ENCODE measurements at places on chromosomes 7 and 10. TPM values are rescaled to one million over a fixed set of nuclear protein-coding genes. Genes with fewer than 3 reads are reported as not detected.

DNA sequence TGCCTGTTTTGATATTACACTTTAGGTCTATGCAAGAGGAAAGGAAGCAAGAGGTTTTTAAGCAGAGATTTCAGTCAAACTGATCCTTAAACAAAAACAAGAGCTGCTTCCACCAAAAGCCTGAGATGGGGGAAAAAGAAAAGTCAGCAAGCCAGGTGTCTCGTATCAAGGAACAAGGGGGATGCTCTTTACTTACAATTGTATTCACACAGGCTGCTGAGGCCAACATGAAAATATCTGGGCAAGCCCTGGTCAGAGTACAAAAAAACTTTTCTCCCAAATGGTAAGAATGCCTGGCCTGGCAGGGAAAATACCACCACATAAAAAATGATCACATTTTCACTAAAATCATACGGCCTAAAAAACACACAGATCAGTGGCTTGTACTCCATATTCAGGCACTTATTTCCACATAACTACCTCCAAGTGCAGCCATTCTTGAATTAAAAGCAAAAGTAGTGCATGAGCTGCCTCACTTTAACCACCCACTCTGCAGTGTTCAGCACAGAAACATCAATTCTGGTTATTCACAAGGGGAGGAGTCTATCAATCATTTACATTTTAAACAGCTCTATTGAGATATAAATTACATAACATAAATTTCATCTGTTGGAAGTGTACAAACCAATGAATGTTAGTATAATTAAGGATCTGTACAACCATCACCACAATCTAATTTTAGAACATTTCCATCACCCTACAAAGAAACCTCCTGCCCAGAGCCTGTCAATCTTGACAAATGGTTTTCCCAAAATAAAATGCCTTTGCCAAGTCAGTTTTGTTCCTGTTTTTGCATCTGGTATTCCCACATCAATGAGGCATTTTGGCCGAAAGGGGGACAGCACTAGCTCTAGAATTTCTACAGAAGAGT, 70.2 kb downstream of the GRB10 start:
- no peak for DNase-seq

Gene PURB
- 13.2 TPM for total RNA-seq

Gene PSTK
- 4.4 TPM for total RNA-seq

DNA sequence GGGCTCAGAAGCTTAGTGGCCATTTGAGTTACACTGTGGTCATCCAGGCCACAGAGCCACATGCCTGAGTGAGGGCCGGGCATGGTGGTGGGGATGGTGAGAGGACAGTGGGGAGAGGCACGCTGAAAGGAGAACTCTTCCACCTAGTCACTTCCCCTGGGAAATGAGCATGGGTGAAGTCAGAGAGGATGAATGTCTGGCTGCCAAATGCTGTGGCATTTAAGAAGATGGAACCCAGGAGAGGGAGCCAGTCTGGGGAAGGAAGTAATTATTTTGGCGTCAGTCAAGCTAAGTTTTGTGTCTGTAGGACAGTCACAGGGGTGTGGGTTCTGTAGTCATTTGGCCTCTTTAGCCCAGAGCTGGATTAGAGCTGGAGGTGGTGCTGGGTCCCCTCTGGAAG, 86.0 kb upstream of the PODXL start:
- DNase-seq, result no peak

GRCh38 chr7:38382684-38383083, 109.2 kb upstream of the TARP start:
- DNase-seq, result no peak

Gene DNAH11
- total RNA-seq, result 0.39 TPM

DNA sequence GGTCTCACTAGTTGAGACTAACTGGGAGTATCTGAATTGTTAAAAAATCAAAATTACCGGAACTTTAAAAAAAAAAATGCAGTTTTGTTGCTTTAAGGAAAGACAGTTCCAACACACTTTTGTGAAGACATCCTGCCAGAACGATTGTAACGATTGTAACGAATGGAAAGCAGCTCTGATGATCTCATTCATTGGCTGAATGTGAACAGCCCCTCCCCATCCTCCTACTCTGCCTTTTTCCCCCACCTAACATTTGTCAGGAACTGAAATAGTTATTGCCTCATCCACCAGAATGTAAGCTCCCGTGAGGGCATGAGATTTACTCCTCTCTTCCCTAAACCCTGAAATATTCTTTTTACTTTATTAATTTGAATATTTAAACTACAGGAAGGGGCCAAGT, 23.1 kb upstream of the ZC3HAV1L start:
- no peak for DNase-seq

- no peak for DNase-seq
Measured at GRCh38 chr10:126224967-126225671, 163.2 kb downstream of the ADAM12 start.

Gene HIPK2
- total RNA-seq, result 49.5 TPM

DNA sequence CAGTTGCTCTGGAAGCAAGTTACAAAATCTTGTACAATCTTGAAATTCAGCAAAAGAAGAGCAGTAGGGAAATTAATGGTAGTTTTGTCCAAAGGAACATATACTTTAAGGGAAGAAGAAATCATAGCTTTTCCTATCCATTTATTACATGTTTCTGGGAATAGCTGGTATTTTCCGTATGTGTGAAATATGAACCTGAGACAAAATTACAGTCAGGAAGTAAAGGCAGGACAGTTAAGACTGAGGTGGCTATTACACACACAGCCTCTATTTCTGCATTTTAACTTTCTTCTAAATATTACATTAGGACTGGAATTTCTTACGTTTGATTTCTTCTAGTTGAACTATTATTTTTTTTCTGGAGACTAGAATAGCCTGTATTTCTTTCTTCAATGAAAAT, 1197.3 kb downstream of the SORCS3 start:
- no peak for DNase-seq

Gene ATG9B
- total RNA-seq, result 2.1 TPM

Gene FAM25C
- not detected for total RNA-seq

Gene SSC4D
- total RNA-seq, result 1.1 TPM

Gene HYAL4
- not detected for total RNA-seq

GRCh38 chr10:29150010-29150409, 138.9 kb upstream of the LYZL1 start:
- DNase-seq, result no peak

GRCh38 chr7:95485391-95486123, at the start of gene ASB4:
Gene ASB4, plus strand, starts transcription at chr7:95485943. Its CDS starts 29 bp downstream, at chr7:95485972.
- DNase-seq, result no peak

Gene PPP1R17
- not detected for total RNA-seq

Gene CALCR
- 0.10 TPM for total RNA-seq

DNA sequence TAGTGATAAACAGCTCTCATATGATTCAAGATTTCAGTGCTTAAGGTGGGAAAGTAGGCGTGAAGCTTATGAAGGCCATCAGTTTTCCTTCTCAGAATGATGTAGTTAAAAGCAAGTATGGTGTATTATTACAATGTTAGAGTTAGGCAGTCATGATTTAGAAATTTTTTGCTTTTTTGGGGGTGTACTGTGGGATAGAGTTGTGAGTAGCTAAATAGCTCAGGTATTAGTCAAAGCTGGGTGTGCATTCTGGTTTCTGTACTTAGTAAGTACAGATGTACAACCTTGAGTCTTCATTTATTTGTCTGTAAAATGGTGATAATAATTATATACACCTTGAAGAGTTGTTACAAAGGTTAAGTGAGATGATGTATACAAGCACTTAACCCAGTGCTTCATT, 52.2 kb downstream of the R3HCC1L start:
- DNase-seq, result no peak

Gene CCDC71L
- 21.1 TPM for total RNA-seq

- no peak for DNase-seq
Measured at GRCh38 chr7:155483868-155484325, 26.0 kb downstream of the EN2 start.

DNA sequence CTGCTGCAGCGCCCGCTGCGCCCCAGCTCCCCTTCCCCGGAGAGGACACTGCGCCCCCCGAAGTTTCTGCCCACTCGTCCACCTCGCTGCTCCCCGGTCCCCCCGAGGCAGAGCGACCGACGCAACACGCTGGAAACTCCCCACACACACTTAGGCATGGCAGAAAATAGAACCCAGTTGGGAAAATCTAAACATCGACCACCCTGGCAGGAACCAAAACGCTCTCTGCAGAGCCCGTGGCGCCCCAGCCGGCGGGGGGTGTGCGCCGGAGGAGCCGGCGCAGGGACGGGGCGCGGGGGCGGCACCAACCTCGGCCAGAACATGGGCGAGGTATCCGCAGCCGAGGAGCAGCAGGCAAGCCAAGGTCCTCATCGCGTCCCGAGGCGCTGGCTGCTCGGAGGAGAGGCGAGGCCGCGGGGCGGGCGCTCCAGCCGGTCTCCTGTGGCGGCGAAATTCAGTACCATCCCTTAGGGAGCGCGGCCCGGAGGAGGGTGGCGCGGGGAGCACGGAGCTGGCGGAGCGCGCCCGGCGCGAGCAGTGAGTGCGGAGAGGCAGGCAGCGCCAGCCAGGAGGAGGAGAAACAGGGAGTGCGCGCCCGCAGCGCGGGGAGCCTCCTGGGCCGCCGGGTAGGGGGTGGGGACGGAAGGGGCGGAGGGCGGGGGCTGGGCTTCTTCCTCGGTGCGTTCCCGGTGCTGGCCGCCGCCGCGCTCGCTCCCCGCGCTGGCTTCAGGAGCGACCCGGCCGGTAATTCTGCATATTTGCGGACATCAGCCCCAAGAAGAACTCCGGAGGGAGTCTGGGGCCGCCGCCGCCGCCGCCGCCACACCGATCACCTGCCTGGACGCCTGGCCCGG, 789 bp downstream of the PDGFA start:
- DNase-seq, result no peak

Gene RABGEF1
- 22.9 TPM for total RNA-seq
